Activated T-cell treated with anti-CD3 and anti-CD28 coated beads, Interleukin-2, amount 50 U/mL, for 4 hours (primary cell): ENCODE measurements at places on chromosomes 5 and 9. TPM values are rescaled to one million over a fixed set of nuclear protein-coding genes. Genes with fewer than 3 reads are reported as not detected.

DNA sequence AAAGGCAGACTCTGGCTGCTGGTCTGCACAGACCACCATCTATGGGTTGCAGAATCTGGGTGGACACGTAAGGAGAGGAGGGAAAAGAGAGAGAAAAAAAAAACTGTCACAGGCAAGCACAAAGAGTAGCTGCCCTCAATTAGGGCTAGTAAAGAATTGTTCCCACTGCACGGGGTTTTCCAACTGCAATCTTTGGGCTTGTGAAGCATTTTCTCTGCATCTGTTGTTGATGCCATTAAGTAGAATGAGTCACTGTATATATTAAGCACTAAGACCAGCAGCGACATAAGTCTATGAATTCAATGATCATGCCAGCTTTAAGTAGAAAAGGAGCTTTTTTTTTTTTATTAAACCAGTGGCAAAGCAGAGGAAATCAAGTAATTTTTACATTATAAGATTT is 40.2 kb downstream of the MED10 start:
- no peak for DNase-seq

DNA sequence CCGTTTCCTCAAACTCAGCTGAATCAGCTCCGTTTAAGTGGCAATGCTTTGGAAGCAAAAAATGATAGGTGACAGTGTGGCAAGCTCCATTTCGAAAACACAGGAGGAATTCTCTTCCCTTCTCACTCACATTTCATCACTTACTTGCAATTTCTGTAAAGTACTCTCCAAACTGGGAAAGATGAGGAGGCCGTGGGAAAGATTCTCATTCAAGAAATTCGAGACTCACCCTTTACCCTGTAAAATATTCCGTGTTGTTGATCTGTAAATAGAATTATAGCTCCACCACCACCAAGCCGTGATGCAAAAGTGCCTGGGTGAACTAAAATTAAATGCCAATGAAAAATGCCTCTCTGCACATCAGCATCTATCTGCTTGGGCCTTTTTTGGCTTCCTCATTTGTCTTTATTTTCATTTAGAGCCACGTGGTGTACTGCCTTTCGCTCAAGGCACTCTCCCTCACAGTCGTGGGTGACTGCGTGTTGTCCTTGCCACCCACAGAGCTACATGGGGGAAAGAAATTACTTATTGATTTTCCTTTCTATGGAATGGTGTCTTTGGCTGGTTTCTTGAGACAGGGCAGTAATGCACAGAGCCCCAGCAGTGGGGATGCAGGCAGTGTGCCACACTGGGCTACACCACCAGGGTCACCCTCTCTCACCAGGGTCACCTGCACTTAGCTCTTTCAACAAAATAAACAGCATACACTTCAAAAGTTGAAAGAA is 289.3 kb upstream of the TAS2R1 start:
- no peak for DNase-seq

DNA sequence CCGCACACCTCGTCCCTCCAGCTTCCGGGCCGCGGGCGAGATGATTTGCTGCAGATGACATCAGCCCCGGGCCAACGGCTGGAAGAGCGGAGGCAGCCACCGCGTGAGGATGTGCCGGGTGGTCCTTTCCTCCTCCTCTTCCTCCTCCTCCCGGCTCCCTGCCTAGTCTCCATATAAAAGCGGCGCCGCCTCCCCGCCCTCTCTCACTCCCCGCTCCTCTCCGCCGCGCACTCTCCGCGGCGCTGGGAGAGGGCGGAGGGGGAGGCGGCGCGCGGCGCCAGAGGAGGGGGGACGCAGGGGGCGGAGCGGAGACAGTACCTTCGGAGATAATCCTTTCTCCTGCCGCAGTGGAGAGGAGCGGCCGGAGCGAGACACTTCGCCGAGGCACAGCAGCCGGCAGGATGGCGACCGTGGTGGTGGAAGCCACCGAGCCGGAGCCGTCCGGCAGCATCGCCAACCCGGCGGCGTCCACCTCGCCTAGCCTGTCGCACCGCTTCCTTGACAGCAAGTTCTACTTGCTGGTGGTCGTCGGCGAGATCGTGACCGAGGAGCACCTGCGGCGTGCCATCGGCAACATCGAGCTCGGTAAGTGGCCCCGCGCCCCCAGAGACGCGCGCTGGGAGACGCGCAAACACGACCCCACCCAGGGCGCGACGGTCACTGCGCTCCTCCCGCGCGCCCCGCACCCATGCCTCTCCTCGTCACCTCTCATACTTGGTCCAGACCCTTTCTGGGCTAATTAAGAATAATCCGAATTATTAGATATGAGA is at the start of gene MAP1B:
Gene MAP1B, plus strand, starts transcription at position 345 of the 770 bp plus-strand sequence. Its CDS starts 57 bp downstream, at position 402.
- DNase-seq: no peak

The TMED7 gene
- 59.8 TPM for total RNA-seq

The CXCL14 gene
- not detected for total RNA-seq

DNA sequence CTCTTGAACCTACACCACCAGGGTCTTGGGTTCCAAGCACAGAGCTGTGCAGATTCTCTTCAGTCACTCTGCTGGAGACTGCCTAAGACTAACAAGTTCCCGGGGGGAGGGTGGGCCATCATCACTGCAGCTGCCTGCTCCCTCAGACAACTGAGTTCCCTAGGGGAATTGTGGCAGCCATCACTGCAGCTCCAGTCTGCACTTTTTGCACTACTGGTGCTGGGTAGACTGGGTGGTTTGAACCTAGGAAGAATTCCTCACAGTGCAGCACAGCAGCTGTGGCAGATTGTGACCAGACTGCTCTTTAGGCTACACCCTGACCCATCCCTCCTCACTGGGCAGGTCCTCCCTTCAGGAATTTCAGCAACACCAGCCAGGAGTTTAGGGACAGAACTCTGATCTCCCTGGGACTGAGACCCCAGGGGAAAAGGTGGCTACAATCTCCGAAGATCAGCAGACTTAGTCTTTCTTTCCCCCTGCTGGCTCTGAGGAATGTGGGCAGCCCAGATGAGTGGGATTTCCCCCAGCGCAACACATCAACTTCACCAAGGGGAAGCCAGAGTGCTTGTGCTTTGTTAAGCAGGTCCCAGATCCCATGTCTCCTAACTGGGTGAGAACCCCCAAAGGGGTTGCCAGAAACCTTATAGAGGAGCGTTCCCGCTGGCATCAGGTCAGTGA is 30.9 kb upstream of the RGMB start:
- no peak for DNase-seq

GRCh38 chr5:42655982-42656650 is 100.5 kb upstream of the CCDC152 start:
- no peak for DNase-seq

GRCh38 chr5:171387970-171388815 is 544 bp downstream of the NPM1 start:
- DNase-seq: peak; percentile 82

The HAVCR2 gene
- 8.9 TPM for total RNA-seq

DNA sequence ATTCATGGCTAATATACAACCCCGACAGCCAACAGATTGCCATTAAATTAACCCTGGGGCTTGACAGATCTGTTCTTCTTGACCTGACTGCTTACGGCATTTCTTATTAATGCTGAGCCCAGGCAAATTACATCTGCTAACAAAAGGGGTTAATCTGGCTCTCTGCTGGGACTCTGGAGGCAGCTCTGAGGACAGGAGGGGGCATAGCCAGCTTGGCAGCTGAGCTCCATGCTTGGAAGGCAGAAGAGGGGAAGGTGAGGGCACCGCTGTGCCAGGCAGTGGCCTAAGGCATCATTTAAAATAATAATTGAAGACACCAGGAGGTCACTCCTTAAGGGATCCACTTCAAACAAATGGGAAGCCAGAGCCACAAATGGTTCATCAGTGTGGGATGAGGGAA is 126.0 kb upstream of the GPR151 start:
- DNase-seq: no peak

GRCh38 chr5:88694023-88694679 is 188.8 kb downstream of the MEF2C start:
- no peak for DNase-seq

The POU5F2 gene
- total RNA-seq: 0.29 TPM

GRCh38 chr9:117092582-117092981 is 322.3 kb downstream of the ASTN2 start:
- no peak for DNase-seq

GRCh38 chr5:132190161-132190817 is 37.4 kb downstream of the P4HA2 start:
- no peak for DNase-seq

DNA sequence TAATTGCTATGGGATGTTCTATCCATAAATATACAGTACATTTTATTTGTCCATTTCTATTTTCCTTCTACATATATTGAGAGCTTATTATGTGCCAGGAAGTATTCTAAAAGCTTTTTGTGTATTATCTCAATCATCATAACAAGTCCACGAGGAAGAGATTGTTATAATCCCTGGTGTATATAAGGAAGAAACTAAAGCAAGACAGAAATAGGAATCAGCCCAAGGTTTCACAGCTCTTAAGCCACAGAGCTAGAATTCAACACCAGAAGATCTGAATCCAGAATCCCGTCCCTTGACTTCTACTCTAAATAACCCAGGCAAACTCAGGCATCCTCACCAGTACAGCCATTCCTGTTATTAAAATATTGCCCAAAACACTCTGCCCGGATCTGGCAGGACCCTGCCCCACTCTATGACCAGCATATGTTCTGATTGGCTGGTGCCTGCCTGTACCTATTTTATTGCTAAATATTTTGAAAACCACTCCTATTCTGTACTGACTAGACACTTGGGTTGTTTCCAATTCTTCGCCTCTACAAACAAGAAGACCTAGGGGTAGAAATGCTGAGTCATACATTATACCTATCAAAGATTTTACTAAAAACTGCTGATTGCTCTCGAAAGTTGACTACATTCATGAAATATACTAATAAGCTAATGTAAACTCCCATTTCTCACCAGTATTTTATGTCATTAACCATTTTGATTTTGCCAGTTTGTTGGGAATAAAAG is 297.4 kb downstream of the ENC1 start:
- no peak for DNase-seq

- DNase-seq: no peak
These were observed 87.1 kb downstream of the DIRAS2 start for GRCh38 chr9:90555351-90556057.

DNA sequence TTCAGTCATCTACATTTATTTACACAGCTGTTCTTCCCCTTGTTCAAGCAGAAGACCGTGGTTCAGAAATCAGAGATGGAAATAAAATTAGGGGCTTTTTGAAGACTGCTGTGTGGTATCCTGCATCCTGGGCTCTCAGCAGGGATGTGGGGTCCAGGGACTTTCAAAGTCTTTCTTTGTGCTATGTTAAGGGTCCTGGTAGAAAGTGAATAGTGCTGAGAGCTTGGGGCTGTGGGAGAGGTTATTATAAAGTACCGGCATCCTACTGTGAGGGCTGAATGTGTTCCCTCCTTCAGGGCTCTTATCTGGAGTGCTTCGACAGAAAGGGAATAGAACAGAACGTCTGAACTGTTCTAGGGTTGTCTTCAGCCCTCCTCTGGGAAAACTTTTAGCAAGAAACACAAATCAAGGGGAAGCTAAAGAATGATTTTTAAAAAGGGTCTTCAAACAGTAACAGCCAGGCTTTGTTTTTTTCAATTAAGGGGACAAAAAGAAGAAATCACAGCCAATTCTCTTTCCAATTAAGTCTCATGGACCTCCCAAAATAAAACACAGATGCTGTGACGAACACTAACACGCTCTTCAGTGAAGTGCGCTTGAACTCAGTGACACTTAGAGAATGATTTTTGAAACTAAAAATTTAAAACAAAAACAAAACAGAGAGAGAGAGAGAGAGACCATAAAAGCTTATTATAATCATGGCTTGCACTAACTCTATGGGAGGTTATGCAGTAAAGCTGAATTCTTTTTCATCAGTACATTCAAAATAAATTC is 15.7 kb upstream of the SLC1A3 start:
- no peak for DNase-seq

DNA sequence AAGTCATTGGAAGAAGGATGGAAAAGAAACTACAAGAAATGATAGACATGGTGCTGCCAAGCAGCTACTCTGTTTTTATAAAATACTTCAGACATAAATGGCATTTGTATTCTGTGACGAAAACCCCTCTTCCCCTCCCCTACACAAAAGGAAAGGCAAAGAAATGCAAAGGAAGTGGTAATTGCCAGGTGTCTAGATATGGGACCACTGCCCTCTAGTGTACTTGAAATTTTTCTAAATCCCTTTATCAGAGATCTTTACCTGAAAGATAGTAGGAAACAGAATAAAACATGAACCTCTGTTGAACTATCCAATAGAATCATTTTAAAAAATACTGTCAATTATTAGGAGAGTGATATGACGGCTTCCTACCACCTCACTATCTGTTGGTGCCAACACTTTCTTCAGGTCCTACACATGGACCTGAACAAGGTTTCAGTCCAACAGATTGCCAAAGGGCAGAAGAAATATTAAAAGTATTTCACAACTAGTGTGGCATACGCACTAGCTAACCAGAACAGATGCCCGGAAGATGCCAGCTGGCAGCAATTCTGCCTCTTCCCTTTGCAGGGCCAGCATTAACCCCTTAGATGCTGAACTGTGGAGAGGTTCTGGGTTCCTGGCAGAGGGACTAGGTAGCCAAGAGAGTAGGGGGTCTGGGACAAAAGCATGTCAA is 104.1 kb downstream of the TSSK1B start:
- DNase-seq: no peak

The PCDH12 gene
- total RNA-seq: 0.24 TPM

The DNAI1 gene
- total RNA-seq: not detected

The OSMR gene
- total RNA-seq: 0.15 TPM

- DNase-seq: peak; percentile 62
These were observed 560 bp downstream of the DOCK2 start for GRCh38 chr5:169637549-169638121.

The SLC25A51 gene
- 36.7 TPM for total RNA-seq

The CDC20B gene
- 0.16 TPM for total RNA-seq

- no peak for DNase-seq
These were observed 69.0 kb downstream of the MFAP3 start for GRCh38 chr5:154107756-154108155.

The EQTN gene
- not detected for total RNA-seq
